ENCODE measurements at places on chromosomes 3 and 15.

- no peak for DNase-seq
These were observed 492.4 kb upstream of the FRG2C start for GRCh38 chr3:75171630-75172230.

GRCh38 chr15:62840526-62841268, 201.8 kb upstream of the TPM1 start:
- DNase-seq, result no peak

- DNase-seq, result no peak
These were observed 25.8 kb downstream of the ST6GAL1 start for GRCh38 chr3:186955898-186956696.

GRCh38 chr3:101567528-101568317, 6.1 kb downstream of the TRMT10C start:
- DNase-seq, result no peak

- DNase-seq, result no peak
These were observed 9.7 kb upstream of the TATDN2 start for GRCh38 chr3:10238345-10239183.

DNA sequence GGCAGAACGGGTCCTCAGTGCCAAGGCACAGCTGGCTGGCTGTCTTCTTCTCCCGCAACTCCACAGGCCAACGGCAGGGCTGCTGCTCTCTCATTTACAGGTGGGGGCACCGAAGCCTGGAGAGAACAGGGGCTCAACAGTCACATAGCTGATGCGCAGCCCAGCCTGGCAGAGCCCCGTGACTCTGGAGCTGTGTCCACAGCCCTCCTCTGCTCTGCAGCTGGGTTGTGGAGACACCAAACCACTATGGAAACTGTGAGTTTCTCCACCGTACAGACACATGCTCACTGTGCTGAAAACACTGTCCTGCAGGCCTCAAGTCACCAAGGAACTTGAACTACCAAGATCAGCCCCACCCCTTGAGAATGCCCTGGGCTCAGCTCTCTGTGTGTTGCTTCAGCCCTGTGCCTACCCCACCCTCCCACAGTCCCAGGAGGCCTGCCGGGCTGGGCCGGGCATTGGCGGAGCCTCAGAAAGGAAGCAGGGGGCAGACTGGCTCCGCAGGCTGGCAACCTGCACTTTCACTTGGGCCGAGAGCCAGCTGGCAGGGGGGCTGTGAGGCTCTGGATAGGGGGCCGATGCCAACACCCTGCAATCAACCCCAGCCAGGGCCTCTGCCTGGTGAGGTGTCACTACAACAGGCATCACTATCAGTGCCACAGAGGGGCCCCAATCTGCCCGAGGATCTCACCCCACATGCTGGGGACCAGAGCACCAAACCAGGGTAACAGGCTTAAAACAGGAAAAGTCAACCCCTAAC, 113.7 kb upstream of the RPL32 start:
- DNase-seq, result no peak

DNA sequence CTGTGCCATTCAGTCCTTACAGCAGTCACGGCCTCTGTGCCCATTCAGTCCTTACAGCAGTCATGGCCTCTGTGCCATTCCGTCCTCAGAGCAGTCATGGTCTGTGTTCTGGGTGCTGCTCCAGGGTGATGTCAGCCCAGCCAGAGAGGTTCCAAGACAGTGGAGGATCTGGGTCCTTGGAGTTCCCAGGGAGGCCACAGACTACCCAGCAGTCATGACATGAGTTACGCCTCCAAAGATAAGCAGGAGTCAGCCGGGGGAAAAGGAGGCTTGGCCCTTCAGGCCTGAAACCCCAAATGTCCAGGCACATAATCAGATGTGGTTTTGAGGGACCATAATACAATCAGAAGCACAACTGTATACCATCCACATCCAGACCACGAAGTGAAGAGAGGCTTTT, 115.7 kb downstream of the ADAMTS17 start:
- DNase-seq, result no peak

- DNase-seq, result no peak
These were observed 222.0 kb downstream of the NEK10 start for GRCh38 chr3:27147215-27147614.

DNA sequence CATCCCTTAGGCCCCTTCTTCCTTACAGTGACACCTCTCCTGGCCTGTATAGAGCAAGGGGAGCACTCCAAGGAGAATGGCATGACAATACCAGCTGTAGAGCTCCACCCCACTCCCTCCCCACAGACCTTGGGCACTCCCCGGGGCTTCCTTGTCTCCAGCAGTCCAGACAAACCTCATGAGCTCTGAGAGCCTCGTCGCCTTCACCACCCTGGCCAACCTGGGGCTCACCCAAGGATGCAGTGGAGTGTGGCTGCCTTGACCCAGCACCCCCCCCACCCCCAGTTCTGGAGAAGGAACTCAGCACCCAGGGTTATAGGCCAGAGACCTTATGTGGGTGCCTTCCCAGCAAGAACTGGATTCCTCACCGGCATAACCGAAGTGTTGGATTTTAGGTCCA, 7.4 kb upstream of the SLCO2A1 start:
- no peak for DNase-seq

DNA sequence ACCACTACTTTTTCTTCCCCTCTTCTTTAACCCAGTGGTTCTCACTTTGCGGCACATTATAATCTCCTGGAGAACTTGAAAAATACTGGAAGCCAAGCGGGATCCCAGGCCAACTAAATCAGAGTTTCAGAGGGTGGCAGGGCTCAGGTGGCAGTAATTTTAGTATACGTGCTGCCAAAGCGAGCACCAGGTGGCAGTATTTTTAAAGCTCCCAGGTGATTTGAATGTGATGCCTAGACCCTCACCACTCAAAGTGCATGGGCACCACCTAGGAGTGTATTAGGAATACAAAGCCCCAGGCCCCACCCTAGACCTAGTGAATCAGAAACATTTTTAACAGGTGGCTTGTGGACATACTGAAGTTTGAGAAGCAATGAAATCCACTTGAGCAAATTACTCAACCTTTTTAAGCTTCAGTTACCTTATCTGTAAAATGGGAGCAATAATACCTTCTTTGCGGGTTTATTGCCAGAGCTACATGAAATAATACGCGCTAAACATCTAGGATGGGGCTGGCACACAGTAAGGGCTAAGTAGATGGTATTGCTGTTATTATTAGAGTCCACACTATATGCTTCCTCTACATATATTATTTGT, 8.3 kb downstream of the B3GALNT1 start:
- DNase-seq, result no peak

DNA sequence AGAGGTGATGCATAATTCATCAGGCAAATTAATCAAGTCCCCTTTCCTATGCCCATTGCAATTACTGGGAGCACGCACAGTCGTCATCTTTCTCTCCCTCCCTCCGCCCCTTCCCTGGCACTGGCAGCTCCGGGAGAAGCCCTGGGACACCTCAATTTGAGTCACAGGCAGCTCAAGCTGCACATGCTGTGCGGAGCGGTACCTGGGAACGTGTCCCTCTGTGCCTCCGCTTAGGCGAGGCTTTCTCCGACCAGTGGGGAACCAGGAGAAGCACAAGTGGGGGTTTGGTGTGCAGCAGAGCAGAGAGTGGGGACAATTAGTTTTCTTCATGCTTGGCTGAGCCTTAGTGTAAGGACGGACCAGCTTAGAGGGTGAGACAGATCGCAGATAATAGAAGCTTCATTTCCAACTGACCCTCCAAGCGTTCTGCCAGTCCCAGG, 88.3 kb downstream of the SOX14 start:
- DNase-seq, result no peak

DNA sequence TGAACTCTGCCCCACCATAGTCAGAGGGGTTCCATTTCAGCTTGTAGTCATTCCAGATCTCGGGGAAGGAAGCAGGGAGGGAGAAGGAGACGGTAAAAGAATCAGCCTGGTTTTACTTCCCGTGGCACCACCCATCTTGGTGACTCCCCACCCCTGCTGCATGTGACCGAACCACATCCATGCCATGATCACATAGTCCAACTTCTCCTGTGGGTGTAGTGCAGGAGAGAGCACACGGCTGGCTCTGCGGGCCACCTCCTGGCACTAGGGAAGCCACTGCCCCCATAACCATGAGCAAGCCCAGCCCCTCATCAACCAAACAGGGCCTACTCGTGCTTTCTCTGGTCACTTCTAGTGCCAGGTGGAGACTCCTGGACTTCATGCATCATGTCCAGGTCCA, 3.7 kb downstream of the CHRNA3 start:
- DNase-seq, result no peak

DNA sequence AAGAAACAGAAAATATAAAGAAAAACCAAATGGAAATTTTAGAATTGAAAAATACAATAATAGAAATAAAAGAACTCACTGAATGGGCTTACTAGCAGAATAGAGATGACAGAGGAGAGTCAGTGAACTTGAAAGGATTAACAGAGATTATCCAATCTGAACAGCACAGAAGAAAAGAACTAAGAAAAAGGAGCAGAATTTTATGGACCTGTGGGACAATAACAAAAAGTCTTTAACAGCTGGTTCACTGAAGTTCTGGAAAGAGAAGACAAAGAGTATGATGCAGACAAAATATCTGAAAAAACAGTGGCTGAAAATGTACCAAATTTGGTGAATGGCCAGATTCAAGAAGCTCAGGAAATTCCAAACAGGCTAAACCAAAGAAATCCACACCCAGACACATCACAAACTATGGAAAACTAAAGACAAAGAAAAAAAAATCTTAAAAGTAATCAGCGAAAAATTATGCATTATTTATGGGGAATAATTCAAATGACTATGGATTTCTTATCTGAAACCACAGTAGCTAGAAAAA, 9.7 kb upstream of the GNB5 start:
- DNase-seq, result no peak

DNA sequence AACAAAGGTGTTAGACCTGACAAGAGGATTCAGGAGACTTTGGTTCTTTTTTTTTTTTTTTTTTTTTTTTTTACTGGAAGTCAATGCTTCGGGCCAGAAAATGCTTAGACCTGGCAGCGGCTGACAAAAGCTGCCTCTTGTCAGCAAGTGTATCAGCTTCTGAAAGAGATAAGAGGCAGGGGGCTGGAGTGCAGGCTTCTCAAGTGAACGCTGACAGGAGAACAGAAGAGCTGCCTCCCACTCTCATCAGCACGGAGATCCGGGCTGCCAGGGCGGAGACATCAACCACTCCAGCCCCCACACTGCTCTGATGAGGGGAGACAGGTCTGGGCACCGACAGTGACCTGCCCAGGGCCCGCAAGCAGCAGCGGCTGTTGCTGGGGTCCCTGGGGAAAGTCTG, 9.4 kb upstream of the SCN5A start:
- no peak for DNase-seq

DNA sequence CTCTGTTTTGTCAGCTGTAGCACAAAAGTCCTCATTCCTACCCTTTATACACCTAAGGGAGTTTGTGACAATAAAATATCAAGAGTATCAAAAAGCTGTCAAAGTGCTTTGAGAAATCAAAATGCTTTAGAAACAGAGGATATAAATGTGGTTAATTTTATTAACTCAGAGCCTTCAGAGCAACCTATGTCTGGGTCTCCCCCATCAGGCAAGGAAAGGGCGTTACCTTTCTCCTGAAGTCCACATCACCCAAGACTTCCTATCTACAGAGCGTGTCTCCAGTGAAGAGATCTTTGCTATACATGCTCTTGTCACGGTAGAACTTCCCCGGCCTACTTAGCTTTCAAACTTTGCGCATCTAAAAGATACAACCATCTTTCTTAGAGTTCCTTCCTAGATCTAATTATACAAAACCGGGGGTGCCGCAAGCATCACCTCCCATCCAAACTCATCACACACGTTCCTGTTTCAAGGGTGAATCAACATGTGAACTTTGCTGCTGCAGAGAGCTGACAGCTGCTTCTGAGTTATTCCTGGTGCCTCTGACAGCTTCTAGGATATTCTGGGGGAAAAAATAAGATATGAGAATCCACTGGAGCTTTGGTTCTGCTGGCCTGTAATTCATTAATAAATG, 93.0 kb downstream of the RARB start:
- DNase-seq, result no peak

- DNase-seq, result no peak
These were observed 466.5 kb upstream of the PDZRN3 start for GRCh38 chr3:74091204-74091603.

DNA sequence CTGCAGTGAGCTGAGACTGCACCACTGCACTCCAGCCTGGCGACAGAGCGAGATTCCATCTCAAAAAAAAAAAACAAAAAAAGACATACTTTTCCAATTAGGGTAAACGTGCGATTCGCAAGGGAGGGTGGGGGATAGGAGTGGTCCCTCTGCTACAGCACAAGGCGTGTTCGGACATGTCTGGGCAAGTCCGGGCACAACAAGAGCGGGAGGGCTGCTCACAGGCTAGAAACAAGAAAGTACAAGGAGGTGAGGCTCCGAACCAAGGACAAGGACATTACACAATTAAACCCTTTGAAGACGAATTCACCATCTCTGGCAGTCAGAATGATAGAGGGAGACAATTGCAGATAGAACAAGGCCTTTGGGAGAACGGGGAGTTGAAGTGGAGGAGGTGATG, 32.2 kb upstream of the BCL2A1 start:
- DNase-seq, result no peak

DNA sequence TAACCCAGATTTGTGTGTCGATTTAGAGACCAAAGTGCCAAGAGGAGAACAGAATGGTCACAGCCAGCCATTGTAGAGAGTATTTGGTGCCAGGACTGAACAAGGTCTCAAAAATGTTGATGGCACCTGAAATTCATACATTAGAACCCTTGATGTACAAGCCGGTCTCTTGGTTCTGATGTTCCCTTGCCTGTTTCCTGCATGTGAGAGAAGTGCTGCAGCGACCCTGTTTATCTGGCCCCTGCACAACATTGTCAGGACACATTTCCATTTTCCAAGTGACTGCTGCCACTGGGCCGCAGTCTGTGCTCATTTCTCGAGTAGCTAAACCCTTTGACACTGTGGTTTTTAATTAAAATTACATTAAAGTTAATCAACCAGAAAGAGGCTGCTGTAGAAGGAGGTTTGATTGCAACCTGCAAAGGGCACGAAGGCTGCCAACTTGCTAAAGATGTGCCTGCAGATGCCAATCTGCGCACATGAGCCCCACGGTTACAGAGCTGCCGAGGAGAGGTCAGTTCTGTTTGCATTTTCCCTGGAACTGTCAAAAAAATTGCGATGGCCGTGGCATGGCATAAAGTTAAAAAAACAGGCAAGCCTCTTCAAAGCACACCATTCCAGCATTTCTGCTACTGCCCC, 136.4 kb upstream of the CMC1 start:
- DNase-seq, result no peak

DNA sequence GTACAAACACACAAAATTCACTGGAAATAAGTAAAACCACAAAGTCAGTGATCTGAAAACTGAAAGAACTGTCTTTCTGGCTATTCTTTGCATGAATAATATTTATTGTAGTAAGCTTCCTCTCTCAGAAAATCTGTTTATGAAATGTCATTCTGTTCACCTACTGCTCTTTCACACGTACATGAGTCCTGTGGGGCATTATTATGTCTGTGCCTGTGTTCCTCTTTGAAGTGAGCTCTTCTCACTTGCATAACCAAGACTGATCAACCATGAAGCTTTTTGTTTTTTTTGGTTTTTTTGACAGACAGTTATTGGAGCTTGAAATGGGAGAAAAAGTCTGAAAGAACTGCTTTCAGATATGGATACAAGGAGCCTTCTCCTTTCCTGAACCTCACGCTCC, 195.8 kb downstream of the PLCH1 start:
- DNase-seq, result no peak

- DNase-seq, result no peak
These were observed 311.3 kb downstream of the PLCL2 start for GRCh38 chr3:17195856-17196604.

- peak; percentile 41 for DNase-seq
These were observed 259.2 kb upstream of the CCDC54 start for GRCh38 chr3:107117922-107118536.

- DNase-seq, result peak; percentile 22
These were observed 74.1 kb upstream of the PLXNA1 start for GRCh38 chr3:126908752-126909275.

GRCh38 chr3:28250999-28251398, 9.6 kb downstream of the CMC1 start:
- DNase-seq, result no peak

GRCh38 chr3:114590309-114591047, 296.6 kb downstream of the TIGIT start:
- DNase-seq, result no peak
